AG04450 (cell line): ENCODE measurements at places on chromosomes 6 and 20.

DNA sequence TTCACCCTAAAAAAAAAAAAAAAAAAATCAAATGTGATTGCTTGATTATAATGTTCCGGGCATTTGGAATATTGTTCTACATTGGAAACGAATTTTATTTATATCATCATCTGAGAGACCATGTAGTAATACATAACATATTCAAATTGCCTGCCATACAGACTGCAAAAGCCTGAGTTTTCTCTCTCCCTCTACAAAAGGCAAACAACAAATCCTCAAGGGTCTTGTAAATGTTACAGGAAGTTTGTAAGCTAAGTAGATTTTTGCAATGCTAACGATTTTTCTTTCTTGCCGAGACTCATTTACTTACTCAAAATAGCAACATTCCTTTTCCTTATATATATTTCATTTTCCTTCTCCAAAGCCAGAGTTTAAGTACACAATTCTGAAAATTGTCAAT is 49.0 kb upstream of the HTR1E start:
- DNase-seq = no peak

DNA sequence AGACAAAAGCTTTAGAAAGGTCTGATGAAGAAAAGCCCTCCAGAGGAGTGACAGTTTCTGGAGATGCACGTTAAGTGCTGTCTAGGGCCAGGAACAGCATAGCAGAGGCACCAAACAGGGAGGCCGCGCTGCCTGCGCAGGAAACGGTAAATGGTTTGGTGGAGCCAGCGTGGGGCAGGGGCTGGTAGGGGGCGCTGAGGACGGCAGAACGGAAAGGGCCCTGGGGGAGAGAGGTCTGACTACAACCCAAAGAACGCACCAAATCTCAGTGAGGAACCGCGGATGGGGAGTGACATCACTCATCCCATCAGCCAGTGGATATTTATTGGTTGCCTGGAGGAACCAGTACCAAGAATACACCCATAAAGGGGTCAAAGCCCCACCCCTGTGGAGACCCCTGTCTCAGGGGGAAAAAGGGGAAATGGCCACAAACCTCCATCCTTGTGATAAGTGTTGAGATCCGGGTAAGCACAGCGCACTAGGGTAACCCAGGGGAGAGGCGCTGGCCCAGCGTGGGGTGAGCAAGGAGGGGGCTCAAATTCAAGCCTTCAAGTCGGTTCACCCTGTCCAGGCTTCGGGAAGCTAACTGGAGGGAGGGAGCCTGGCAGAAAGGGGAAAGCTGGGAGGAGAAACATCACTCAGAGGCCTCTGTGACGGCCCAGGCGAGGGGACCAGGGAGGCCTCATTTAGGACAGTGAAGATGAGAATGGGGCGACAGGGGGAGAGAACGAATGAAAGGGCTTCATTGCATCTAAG is 249.2 kb upstream of the QKI start:
- DNase-seq = no peak

- no peak for DNase-seq
These were observed 235.4 kb downstream of the CDC5L start for GRCh38 chr6:44622956-44623355.

DNA sequence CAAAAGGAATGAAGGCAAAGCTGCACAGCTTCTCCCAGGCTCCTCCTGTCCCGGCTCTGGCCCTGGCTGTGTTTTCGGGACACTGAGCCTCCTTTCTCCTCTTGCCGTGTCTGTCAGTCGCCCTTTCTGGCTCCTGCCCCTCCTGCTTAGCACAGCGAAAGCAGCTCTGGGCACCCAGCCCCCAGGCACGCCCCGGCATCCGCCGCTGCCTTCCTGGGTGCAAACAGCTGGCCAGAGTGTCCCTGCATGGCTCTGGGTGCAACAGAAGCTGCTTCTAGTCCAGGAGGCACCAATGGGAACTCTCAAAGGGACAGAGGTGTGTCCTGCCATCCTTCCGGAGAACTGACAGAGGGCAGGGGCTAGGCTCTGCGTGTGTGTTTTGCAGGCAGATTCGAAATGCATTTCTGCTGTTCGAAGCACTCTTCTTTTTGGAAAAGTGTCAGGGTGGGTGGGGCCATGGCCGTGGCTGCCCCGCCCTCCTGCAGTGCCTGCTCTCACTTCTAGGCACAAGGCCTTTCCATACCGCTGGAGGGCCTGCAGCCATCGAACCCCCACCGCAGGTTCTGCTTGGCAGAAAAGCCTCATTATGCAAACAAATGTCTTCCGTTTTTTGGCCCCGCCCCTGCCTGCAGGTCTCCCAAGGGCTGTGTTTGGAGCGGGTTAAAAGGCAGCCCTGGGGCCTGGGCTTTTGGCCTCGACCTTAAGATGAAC is 15.5 kb downstream of the COL9A3 start:
- no peak for DNase-seq

DNA sequence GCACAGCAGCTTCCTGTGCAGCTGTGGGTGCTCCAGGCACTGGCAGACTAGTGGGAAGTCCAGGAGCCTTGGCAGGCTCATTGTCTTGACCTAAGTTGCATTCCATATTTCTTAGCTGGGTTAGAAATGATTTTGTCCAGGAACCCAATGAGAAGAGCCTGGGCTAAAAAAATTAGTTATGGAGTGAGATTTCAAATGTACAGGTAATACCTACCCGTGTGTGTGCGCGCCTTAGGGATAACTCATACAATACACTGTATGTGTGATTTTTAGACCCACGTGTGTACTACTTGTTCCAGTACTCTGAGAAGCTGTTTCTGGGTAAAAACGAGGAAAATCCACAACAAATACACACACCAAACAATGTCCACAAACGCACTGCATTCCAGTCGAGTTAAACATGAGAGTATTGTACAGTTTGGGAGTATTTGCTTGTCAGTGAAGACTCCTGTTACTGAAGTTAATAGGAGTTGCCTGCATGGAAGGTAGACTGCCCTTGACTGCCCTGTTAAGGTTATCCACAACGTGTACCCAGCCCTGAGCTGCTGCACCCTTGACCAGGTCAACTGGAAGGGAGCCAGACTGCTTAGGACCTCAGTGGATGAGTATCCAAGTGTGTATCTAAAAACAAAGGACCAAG is 1.4 kb downstream of the PAQR8 start:
- no peak for DNase-seq

DNA sequence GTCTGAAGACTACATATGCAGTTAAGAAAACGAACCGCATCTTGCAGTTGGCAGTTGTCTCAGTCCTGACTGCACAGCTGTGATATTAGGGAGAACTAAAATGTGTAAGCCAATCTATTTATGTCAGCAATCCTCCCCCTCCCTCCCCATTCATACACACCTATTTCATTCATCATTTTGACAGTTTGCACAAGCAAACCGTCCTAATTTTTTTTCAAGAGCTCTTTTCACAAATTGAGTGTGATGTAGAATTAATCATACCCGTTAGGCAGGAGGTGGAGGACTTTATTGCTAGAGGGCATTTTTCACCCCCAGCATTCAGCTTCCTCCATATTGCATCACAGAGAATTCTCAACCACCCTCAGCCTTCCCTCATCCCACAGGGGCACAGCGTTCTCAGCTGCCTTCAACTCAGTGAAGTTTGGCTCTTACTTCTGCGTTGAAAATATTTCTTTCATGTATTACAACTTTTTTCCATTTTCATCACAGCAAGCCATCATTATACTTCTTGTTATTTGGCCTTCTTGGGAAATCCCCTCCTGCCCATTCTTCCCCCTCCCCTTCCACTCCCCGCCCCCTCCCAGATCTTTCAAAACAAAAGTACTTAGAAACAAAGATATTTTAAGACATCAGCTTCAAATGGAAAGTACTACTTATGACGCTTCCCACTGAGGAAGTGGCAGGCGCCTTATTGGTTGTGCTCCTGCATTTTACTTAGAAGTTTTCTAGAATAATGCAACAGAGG is 37.5 kb downstream of the NOX3 start:
- DNase-seq = no peak

DNA sequence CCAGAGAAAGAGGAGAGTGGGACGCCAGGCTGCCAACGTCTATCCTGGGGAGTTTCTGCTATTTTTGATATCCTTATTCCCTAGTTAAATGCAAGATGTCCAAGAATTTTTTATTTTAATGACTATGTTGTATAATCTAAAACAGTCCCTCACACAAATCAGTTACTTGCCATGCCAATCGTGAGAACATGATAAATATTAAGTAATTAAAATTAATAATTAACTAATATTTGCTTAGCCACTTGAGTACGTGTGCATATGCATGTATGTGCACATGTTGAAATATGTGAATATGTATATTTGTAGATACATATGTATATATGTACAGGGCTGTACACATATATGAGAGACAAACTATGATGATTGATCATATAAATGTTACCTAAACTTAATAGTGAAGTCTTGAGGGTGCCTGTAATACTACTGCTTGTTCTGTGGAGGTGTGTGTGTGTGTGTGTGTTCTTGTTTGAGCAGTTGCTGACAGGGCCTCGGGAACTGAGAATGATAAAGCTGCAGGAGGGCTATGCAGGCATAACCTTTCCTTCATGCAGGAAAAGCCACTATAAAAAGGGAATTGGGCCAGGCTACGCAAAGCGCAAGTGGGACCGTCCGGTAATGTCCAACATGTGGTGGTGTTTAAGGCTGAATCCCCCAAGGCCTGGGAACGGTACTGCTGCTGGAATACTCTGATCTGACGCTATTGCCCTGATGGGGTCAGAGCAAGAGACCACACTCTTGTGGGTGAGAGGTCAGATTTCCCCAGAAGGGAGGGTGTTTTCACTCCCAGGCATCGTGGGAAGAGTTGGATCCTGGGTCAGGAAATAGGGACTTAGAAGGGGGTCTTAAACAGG is 148.3 kb upstream of the TBX18 start:
- DNase-seq = no peak

- DNase-seq = no peak
These were observed 276.9 kb upstream of the SUPT3H start for GRCh38 chr6:45654673-45655072.

GRCh38 chr20:1337441-1337840 is 8.5 kb upstream of the SDCBP2 start:
- DNase-seq = no peak

- DNase-seq = no peak
These were observed 91.7 kb downstream of the RNF182 start for GRCh38 chr6:14016432-14016831.

DNA sequence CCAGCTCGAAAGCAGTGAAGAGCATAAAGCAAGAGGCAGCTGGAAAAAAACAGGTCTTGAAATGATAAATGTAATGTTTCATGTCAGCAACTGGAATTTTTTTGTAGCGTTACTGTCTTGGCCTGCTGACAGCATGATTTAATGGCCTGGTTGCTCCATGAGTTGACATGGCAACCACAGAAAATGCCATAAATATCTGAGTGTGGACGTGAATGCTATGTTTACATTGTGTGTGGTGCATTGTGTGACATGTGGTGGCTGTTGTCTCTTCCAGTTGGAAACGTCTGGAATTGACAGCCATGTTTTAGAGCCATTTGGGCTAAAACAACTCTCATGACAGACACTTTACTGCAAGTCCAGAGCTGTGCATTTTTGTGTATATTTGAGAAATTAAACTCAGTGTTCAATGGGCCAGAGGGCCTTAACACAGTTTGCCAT is 170.0 kb downstream of the FOXA2 start:
- no peak for DNase-seq

- no peak for DNase-seq
These were observed 15.4 kb downstream of the DACT2 start for GRCh38 chr6:168303982-168304751.

DNA sequence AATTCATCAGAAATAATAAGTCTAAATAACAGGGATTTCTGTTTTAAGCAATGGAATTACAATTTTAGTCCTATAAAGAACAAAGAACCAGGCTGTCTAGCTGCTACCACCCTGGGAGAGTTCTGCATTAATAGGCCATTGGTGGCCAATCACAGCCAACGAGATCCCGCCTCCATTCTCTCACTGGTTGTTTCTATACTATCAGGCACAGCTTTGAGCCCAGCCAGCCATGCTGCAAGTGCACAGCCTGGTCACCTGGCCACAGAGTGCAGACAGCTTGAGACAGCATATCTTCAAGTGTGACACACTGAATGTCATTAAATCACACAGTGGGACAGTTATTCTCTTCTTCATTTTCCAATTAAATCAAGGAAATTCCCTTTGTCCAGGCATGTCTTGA is 16.1 kb upstream of the RAB22A start:
- no peak for DNase-seq

DNA sequence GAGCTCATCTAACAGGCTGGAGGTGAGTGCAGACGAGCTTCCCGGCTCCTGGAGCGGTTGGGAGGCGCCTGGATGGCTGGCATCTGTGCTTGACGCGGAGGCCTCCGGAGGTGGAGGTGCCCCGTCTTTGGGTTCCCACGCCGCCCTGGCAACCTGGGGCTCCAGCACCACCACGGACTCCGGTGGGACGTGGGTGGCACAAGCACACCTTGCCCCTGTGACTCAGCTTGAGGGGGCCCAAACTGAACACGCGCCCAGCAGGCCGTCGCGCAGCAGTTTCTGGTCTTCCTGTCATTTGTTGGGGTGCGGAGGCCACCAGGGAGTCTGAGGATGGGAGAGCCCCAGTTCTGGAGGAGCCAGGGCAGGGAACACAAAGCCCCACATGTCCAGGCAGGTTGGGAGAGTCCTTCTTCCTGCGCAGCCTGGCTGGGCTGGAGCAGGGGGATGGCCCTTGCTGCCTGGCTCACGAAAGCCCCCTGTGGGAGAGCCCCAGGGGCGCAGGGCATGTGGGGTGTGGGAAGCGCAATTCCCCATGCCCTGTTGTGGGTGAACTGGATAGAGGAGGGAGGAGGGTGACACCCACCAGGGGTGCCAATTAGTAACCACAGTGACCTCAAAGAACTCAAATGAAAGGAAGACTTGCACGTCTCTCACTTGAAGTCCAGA is 1378.6 kb upstream of the DEFB115 start:
- no peak for DNase-seq

DNA sequence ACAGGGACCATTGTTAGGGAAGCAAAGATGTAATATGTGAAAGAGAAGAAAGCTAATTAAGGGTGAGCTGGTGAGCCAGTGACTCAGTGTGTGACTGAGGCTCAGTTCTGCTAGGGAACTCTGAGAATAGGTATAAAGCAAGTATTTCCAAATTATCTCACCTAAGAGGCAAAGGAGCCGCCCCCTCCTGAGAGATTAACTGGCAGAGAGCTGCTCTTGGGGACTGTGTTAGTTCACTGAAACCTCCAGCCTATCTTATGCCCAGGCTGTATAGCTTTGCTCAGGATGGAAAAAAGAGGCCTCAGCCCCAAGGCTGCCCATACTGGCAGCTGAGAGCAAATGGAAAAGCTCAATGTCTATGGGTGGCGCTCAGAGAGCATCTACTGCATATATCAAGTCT is 152.0 kb downstream of the PAK5 start:
- DNase-seq = no peak

DNA sequence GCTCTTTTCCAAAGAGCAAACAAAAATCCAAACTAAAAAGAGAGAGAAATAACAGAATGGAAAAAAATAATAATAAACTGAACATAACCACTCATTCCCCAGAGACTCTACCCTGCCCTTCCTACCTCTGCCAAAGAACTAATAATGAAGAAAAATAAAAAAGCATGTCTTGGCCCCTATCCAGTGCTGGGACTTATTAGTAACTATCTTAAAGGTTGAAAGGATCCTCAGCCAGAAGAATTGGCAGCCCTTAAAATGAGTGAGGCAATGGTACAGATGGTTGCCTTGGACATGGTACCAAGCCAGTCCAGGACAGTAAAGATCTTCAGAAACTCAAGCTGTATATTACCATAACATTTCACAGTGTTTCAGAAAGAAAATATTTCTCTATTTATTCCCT is 279.3 kb downstream of the HACE1 start:
- no peak for DNase-seq
